Tongue (tissue), 3 donors: ENCODE measurements at places on chromosomes 16 and 17. TPM values are rescaled to one million over a fixed set of nuclear protein-coding genes. Genes with fewer than 3 reads are reported as not detected.

DNA sequence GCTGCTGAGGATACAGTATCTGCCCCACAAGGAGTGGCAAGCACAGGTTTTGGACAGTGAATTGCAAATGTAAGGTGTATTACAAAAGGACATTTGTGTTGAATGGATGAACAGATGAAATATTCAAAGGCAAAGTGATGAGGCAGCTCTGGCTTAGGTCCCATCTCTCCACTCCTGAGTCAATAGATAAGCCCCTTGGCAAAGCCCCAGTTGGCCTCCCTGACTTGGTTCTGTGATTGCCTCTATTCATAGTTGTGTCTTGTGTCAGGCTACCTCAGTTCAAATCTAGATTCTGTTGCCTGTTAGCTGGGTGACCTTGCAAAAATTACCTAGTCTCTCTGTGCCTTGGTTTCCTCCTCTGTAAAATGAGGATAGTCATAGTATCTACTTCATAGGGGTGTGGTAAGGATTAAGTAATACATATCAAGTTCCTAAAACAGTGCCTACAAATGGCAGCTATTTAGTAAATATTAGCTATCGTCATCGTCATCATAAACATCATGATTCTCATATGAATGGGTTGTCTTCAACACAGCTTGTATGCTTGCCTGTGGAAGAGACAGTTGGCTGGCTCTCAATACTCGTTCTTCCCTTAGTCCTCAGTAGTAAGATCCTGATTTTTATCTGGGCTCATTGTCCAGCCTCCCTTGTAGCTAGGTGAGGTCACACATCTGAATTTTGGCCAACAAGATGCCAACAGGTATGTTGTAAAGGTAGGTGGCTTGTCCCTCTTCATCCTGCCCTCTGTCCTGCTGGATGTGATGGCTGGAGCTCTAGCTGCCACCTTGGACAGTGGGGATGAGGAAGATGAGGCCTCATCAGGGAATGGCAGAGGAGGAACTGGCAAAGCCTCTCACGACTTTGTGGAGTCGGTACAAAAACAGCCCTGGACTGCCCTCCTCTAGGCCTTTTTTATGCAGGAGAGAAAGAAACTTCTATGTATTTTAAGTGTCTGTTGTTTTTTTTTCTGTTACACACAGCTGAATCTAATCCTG, 2.1 kb upstream of the MFAP4 start:
- DNase-seq: no peak

Gene EVPLL
- total RNA-seq: 3.5 TPM

Gene DNASE1L2
- total RNA-seq: 1.3 TPM

GRCh38 chr16:12519986-12520385, 283.7 kb downstream of the CPPED1 start:
- no peak for DNase-seq

DNA sequence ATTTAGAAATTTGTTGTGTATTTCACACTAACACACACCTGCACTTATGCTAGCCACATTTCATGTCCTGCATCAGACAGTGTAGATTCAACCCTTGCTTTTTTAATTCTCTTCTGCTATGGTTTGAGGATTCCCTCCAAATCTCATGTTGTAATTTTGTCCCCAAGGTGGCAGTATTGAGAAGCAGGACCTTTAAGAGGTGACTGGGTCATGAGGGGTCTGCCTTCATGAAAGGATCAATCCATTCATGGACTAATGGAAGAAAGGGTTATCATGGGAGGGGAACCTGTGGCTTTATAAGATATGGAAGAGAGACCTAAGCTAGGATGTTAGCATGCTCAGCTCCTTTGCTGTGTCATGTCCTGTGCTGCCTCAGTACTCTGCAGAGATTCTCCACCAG, 1032.2 kb downstream of the CDH11 start:
- peak; percentile 44 for DNase-seq

Gene OTOA
- 0.10 TPM for total RNA-seq

GRCh38 chr17:48915459-48916282, 7.5 kb downstream of the UBE2Z start:
- no peak for DNase-seq

DNA sequence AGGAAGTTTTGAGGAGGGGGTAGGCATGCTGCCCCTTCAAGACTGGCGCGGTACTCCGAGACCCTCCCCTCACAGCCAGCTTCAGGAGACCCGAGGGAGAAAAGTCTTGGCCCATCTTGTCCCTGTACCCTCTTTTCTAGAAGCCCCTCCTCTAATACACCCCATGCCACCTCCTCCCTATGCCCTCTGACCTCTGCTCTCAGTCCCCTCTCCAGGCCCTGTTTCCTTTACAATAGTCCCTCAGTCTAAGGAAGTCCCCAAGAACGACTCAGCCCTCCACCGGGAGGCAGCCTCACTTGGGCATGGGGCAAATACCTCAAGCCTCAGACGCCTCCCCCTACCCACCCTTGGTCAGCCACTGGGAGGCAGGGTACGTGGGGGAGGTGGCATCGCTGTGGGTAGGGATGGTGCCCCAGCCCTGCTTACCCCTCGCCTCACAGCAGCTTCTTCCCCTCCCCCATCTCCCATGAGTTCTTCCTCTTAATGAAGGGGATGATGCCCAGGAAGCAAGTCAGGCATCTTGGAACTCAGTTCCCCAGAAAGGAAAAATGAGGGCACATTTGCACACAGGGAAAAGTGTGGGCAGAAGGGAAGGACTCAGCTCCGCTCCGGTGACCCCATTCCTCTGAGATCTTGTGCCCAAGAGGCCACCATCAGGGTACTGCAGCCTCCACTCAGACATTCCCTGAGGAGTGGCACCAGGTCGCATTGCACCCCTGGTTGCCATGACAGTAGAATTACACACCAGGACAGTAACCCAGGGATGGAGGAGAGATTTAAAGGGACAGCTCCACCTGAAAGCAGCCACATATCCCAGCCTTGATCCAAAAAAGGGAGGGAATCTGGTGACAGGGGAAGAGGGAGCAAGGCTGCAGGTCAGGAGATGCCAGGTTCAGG, 6.2 kb downstream of the MPP2 start:
- DNase-seq: no peak

DNA sequence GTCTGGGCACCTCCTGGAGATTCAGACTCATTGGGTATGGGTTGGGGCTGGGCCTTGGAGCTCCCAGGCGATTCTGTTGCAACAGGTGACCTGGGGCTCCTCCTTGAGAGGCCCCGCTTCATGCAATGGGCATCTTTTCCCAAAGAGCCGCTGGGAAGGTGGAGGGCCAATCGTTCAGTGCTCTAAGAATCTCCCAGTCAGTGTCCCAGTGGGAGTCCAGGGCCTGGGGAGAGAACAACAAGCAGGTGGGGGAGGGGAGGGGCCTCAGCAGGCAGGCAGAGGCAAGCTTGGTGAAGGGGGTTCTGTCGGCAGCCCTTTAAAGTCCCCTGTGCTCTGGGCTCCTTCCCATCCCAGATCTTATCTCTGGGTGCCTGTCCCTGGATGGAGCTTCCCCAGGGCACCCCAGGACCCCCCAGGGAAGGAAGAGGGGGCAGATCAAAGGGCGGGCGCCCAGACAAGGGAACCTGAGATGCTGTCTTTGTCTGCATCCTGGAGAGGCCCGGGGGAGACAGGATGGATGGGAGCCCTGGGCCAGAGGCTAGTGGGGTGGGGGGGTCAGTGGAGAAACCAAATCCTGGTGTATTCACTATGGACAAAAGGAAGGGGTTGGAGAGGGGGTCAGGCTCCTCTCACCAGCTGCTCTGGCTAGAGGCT, 30.5 kb upstream of the NXPH3 start:
- DNase-seq: no peak

GRCh38 chr17:83006515-83007455, 72.6 kb upstream of the METRNL start:
- DNase-seq: peak; percentile 50

Gene NPW
- 0.82 TPM for total RNA-seq

DNA sequence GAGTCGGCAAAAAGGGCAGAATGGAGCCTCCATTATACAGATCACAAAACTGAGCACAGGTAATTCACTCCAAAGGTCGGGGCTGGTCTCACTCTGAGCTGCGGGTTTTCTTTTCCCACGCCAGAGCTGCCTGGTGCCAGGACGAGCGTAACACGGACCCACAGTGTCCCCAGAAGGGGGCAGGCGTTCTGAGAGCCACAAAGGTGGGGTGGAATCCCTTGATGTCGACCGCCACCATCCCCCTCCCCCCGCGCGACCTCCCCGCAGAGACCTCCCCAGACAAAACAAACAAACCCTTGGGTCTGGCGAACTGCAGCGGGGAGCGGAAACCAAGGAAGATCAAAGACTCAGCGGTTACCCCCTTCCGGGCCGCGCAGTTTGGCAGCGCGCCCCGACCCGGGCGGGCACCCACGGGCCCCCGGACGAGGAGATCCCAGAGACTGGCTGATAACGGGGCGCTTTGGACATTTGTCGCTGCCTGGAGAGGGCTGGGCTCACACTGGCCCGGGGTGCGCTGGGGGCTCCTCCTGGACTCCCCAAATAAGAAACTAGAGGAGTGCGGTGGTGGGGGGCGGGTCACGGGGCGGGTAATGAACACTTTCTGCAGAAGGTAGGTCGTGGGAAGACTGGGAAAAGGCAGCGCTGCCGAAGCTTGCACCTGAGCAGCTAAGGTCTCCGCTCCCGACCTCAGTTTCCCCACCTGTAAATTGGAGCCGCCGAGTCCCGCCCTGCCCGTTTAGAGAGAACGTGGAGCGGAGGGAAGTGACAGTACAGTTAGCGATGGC, 664 bp upstream of the NKD1 start:
- DNase-seq: peak; percentile 41

DNA sequence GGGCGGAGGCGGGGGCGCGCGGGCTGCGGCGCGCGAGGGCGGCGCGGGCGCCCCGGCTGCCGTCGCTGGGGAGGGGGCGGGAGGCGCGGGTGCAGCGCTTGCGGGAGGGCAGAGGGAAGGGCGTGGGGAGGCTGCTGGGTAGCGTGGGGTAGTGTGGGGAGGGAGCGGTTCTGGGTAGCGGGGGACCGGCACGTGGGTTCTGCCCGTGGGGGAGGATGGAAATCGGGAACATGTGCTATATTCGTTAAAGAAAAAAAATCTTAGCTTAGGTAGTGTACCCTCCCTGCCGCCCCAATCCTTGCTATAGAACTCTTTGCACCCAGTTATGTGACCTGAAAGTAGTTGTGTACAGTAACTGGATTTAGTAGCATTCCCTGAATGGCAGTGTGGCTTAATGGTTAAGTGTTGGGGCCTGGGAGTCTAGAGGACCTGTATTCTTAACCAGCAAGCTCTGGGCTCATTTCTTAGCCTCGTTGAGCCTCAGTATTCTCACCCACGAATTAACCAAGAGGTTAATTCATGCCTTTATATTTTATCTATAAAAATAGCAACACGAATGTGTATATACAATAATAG, 646 bp downstream of the RABEP1 start:
- DNase-seq: peak; percentile 17

Gene KRTAP9-9
- total RNA-seq: not detected

DNA sequence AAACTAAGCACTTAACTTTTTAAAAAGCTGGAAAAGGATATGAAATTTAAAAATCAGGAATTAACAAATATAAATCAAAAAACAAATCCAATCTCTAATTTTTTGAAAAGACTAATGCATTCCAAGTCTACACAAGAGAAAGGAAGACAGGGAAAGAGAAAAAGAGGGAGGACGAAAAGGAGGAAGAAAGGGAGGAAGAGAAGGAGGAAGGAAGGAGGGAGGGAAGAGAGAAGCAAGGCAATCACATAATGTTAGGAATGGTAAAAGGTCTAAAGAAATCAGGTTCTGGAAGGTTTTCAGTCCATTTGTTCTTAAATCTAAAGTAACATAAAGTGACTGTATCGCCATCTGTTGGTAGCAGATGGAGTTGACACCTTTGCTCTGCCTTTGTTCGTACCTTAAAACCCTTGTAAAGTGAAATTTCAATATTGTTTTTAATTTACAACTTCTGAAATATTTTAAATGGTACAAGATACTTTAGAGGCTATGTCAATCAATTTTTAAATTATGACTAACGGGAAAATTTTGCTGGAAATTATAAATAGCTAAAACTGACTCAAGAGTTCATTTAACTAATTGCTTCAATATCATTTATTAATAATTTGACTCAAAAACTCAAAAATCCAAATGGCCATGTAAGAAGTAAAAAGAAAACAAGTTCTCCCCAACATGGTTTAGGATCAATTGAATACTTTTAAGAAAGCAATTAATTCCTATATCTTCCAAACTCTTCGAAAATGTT, 20.4 kb upstream of the CDYL2 start:
- DNase-seq: peak; percentile 67

GRCh38 chr17:73289549-73290254, 22.1 kb downstream of the CDC42EP4 start:
- no peak for DNase-seq

DNA sequence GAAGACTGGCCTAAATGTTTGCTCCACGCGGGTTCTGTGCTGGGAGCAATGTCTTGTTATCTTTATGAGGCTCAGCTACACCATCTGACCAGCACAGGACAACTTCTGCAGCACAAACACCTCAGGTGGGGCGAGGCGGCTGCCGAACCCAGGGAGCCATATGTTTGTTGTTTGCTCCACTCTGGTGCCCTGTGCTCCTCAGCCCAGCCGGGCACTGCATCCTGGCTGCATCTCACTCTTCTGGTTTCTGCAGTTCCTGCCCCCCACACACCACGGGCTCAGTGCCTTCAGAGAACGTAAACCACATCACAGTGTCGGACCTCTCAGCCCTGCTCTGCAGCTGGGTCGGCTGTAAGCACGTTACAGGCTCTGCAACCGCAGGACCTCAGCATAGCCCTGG, 32.4 kb downstream of the MXRA7 start:
- no peak for DNase-seq

DNA sequence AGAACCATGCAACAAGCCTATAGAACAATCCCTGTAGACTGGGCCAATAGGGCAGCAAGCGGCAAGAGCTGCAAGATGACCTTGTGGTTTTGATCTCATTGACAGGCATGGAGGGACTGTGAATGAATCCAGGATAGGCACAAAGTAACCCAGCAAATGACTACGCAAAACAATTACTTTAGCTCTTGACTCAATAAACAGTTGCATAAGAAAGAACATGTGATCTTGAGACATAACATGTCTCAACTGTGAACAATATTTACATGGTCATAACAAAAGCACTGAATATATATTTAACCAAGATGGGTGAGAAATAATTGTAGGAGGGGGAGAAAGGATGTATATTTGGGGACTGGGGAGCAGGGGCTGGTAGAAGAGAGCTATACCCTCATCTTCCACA, 313.7 kb upstream of the CDH5 start:
- DNase-seq: no peak

DNA sequence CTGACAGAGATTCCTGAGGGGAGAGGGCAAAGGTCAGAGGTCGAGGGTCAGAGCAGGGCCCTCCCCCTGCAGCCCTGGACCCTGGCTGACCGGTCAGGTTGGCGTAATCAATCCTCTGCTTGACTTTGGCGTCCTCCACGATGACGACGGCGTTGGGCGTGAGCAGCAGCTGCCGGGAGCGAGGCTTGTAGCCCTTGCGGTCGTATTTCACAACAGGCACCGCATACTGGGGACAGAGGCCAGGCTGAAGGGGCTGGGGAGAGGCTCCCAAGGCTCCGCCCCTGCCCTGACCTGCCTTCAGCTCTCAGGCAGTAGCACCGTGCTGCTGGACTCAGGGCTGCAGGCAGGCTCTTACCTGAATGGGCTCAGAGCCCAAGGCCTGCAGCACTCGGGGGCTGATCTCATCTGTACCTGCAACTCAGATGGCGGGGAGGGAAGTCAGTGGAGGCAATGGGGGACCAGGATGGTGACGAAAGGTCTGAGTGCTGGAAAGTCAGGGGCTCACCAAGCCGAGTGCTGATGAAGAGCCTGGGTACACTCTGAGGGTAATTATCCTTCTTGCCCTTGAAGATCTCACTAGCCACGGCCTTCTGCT, 12.0 kb upstream of the CRK start:
- DNase-seq: peak; percentile 68
